ENCODE measurements at places on chromosomes 5 and 9.

- DNase-seq: no peak
Observed at GRCh38 chr5:100757618-100758017, 145.5 kb downstream of the ST8SIA4 start.

- DNase-seq: no peak
Observed at GRCh38 chr5:74382123-74382855, 258.2 kb downstream of the ENC1 start.

DNA sequence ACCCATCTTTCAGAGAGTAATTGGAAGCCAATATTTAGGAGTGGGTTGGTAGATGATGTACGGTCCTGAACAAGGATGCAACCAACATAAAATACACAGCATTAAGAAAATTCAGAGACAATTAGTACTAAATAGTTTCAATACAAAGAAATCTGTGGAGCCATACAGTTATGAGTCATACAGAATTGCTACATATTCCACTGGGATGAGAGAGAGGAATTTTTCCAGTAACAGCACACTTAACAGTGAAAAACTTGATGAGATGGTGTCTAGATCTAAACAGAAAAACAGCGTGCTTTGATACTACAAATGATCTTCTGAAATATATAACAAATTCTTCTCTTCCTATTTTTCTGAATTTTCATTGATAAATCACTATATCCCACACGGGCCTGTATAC lies 1999.3 kb upstream of the CDH9 start:
- DNase-seq: no peak

- DNase-seq: no peak
Observed at GRCh38 chr5:130126746-130127145, 222.5 kb downstream of the CHSY3 start.

- DNase-seq: no peak
Observed at GRCh38 chr5:72888595-72888994, 67.2 kb upstream of the FCHO2 start.

DNA sequence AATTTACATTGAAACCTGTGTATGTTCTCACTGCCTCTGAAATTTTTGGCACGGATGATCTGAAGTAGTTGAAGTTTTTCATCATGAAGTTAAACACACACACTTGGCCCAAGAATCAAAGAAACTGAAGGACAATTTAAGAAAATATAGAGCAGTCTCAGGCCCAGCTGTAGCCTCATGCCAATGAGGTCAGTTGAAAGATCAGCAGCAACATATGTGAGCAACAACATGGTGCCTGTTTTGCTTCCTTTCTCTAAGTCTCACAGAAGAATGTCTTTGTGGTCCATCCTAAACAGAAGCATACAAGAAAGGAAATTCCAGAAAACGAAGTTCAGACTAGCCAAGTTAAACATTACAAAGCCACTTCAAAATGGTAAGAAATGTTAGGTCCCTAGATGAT lies 1737.2 kb downstream of the MAT2B start:
- no peak for DNase-seq
